Caco-2 (cell line): ENCODE measurements at places on chromosomes 3 and 15.

DNA sequence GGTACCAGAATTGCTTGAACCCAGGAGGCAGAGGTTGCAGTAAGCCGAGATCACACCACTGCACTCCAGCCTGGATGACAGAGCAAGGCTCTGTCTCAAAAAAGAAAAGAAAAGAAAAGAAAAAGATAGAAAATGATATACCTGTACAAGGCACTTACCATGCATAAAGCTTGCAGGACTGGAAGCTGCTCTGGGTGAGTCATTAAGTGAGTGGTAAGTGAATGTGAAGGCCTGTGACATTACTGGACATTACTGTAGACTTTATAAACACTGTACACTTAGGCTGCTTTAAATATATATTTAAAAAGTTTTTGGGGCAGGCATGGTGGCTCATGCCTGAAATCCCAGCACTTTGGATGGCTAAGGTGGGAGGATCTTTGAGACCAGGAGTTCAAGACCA is 99.2 kb downstream of the SLMAP start:
- DNase-seq = no peak

- no peak for DNase-seq
These were observed 54.5 kb upstream of the ACKR4 start for GRCh38 chr3:132542577-132542976.

- DNase-seq = no peak
These were observed 2.1 kb upstream of the PRSS50 start for GRCh38 chr3:46719735-46720271.

- peak; percentile 80 for DNase-seq
These were observed 47.0 kb upstream of the LRRFIP2 start for GRCh38 chr3:37221407-37221806.

GRCh38 chr3:184952671-184953070 is 140.7 kb downstream of the VPS8 start:
- no peak for DNase-seq

GRCh38 chr3:184564685-184565385 is 3.2 kb downstream of the EPHB3 start:
- no peak for DNase-seq

DNA sequence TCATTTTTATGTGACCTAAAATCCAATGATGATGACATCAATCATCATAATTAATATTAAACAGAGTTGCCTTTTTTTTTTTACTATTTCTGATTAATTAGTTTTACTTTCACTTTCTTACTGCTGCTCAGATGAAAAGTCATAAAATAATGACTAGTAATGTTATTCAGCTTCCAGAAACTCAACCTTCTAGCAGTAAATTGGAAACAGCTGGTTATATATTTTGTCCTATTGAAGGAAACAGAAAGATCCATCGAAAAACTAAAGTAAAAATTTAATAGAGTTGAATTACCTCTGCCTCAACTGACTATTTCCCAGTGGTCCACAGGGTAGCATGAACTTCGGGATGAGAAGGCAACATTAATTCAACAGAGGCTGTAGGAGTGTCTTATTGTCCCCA is 107.1 kb upstream of the PTX3 start:
- DNase-seq = no peak

- no peak for DNase-seq
These were observed 28.5 kb upstream of the SLC7A14 start for GRCh38 chr3:170614214-170614966.

GRCh38 chr3:15654127-15654526 is 52.6 kb downstream of the BTD start:
- DNase-seq = no peak

GRCh38 chr3:16181361-16181760 is 6.9 kb downstream of the GALNT15 start:
- DNase-seq = no peak

GRCh38 chr3:29072611-29073010 is 208.3 kb upstream of the RBMS3 start:
- no peak for DNase-seq
